Fibroblast of upper back skin (primary cell): ENCODE measurements at places on chromosomes 6 and 20.

DNA sequence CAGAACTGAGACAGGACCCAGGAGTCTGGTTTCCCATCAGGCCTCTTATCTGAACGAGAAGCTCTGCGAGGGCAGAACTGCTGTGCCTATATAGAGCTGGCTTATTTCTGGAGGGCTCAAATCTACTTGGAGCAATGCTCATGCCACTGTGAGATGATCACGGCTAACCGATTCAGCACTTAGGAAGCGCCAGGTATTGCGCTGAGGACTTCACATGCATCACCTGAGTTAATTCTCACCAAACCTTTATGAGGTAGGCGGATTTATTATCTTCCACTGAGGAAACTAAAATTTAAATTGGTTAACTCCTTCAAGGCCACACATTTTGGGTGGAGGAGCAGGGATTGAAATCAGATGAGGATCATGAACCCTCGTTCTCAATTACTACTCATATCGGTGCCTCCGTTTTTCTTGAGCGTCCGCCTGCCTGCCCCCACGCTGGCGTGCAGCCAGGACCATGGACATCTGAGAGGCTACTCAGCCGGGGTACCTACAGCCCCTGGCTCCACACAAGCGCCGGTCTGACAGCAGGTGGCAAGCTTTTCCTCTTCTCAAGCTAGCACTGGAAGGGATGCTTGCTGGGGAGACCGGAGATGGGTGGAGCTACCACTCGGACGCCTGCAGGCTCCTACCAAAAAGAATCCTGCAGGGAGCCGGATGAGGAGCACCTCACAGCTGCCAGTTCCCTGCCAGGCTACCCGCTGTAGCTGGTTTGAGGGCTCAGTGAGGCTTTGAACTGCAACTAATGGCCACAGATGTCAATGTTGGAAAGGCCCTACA is 1.0 kb upstream of the PCIF1 start:
- peak; percentile 70 for DNase-seq

DNA sequence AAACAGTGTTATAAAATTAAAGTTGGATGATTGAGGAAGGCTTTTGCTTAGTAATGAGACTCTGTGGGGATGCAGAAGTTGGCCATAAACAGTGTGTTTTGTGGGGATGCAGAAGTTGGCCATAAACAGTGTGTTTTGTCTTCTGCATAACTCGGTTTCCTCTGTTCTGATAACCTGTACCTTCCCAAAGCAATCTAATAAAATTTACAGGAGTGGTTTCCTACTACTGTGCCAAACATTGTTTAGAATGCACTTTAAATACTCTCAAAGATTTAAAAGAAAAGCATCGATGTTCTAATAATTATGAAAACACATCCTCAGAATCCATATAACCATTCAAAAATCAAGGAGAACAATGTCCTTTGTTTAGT is 36.9 kb upstream of the SIRT5 start:
- DNase-seq: no peak

DNA sequence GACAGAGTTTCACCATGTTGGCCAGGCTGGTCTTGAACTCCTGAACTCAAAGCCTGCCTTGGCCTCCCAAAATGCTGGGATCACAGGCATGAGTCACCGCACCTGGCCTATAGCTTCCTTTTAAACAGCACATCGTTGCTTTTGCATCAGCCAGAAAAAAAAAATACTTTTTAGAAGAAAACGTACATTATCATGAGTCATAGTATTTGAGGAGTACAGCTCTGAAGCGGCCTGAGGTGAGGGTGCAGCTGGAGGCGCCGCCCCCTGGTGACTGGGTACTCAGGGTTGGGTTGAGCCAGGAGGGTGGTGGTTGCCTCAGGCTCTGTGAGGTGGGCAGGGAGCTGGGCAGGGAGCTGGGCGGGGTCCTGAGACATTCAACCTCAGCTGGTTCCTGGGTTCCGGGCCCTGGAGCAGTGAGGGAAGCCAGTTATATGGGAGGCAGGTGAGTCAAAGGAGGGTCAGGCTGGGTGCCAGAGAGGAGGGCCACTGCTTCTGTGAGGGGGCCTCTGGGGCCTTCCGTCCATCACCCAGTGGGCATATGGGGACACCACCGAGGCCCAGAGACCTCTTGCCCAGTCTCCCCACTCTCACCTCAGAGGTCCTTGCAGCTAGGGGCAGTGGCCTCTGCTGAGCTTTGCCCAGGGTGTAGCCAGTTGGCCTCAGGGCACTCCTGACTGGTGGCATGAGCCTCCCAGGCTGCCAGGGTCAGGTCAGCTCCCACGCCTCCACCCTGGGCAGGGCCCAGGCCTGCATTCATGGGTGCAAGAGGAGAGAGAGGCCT is 11.7 kb upstream of the ID1 start:
- peak; percentile 87 for DNase-seq

- DNase-seq: peak; percentile 90
These were observed 80.8 kb upstream of the PHACTR1 start for GRCh38 chr6:12635813-12636212.
